Cardiac septum (tissue), 1 donor: ENCODE measurements at places on chromosomes 6 and 20.

DNA sequence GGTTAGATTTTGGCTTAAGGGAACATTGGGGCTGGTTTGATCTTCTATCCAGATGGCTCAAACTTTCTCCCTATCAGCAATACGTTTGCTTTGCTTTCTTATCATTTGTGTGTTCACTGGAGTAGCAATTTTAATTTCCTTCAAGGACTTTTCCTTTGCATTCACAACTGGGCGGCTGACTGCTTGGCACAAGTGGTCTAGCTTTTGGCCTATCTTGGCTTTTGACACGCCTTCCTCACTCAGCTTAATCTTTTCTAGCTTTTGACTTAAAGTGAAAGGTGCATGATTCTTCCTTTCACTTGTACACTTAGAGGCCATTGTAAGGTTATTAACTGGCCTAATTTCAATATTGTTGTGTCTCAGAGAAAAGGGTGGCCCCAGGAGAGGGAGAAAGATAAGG lies 254.9 kb downstream of the PLCB1 start:
- DNase-seq = no peak

DNA sequence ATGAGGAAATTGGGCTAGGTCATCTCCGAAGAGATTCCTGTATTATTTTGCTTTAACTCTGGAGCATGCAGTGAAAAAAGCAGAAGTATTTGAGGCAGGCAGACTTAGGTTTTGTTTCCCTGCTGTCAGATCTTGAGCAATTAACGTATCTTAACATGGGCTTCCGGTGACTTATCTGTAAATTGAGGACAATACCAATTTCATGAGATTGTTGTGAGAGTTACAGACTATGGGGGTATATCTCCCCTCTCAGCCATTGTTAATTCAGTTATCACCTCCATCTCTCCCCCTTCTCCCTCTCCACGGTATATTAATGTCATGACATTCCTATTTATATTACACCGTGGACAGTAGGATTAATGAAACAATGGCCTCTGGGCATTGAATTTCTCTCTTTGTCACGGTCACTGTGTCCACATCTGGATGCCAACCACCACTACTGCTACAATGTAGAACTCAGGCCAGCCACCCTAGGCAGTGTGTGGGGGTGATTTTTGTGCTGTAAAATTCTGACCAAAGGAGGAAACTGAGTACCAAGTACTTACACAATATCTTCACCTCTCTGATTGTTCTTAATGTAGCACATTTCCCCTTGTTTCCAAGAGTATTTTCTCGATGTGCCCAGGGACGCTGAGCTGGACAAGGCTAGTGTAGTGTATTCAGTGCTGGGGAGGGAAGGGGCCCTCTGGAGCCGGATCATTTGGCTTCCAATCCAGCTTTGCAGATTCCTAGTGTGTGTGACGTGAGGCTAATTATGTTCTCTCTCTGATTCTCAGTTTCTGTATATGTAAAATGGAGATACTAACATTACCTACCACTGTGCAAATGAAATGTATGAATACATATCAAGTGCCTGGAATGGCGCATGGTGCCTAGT lies 77.2 kb downstream of the GCNT2 start:
- no peak for DNase-seq

- DNase-seq = peak; percentile 81
Observed at GRCh38 chr20:19692685-19693119, 65.4 kb upstream of the RIN2 start.

DNA sequence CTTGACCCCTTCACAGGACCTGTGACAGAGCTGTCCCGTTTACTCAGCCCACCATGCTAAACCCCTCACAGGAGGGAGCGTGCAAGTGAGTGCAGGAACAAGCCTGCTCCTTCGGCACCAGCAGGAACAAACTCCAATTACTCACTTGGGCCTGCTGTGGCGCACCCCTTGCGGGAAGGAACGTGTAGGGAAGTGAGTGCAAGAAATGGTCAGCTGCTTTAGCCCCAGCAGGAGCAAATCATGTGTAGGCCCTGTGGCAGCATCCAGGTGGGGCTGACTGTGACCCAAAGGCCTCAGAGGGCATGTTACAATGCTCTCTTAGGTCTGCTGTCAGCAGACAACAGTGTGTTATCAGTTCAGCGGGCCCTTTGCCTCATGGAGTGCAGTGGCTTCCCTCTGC lies 574.4 kb downstream of the PRKN start:
- DNase-seq = no peak

- no peak for DNase-seq
Observed at GRCh38 chr6:65004283-65004682, 702.7 kb downstream of the EYS start.

DNA sequence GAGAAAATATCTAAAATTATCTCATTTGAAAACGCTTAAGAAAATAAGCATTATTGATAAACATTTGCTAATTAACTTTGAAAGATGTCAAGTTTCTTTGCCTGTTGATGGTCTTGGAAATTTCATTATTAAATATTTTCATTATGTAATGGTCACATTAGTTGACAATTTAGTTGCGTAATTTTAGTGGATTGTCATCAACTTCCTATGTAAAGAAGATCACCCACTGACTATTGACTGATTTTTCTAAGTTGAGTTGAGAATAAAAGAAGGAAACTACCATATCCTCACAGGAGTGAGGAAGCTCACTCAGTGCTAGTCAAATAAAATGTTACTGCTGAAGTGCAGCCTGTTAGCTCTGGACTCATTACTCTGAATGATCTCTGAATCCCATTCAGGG lies 79.9 kb upstream of the LY86 start:
- DNase-seq = no peak

DNA sequence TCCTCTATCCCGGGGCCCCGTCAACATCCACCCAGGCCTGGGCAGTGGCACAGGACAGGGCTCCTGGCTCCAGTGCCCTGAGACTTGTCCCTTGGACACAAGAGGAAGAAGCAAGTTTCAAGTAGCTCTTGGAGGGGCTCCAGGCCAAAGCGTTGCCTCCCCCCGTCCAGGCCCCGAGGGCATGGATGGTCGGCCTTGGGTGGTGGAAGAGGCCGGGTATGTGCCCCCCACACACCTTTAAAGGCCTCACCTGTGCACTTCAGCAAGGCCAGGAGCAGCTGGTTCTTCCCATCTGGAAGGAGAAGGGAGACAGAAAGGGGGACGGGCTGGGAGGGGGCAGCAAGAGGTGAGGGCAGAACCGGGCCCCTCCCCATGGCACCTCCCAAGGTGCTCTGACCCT lies 190.3 kb downstream of the PREX1 start:
- no peak for DNase-seq

DNA sequence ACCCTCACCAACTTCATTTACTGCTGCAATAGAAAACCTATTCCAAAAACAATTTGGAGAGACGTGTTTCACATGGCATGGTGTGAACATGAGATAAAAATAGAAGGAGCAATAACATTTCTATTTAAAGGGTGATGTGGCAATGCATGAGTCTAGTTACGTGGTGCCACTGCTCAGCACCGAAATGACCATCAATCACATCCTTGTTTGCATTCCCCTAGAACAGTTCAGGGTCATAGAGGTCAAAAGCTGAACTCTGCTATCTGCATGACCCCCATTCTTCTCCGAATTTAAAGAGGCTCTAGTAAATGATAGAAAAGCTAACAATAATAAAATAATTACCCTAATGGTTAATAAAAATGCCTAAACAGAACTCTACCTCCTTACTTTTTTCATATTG lies 29.5 kb downstream of the ROS1 start:
- DNase-seq = no peak

- DNase-seq = no peak
Observed at GRCh38 chr20:58048096-58048702, 180.3 kb downstream of the ANKRD60 start.

GRCh38 chr6:104705095-104705707 lies 154.5 kb downstream of the HACE1 start:
- DNase-seq = peak; percentile 78

- no peak for DNase-seq
Observed at GRCh38 chr6:45376310-45377042, 1.3 kb downstream of the SUPT3H start.

DNA sequence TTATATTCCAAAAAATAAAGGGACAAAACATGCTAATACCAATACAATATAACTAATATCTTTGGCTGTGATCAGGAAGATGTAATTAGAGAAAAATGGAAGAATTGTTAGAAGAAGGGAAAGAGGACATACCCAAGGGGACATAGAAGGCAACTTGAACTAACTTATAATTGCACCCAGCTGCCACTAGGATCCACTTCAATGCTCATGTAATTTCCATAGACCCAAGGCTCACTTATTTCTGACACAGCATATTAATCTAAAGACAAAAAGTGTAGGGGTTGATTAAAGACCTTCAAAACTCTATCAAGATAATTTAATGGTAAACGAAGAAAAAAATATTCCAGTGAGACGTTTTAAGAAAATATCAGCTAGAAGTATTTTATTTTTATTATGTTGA lies 396.0 kb upstream of the ADGRB3 start:
- DNase-seq = no peak

DNA sequence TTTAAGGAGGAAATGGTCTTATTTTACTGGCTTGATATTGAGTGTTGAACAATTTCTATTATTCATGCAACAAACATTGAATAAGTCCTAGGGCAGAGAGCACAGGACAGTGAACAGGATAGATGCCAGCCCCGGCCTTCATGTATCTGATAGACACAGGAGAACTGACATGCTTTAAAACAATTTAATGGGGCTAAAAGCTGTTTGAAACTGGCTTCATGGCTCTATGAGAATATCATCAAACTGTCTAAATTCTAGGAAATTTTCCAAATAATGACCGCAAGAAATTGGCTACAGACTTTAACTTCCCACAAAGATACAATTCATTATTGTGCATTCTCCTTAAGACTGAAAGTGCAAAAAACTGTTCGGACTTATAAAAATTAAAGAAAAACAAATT lies 69.0 kb downstream of the ID4 start:
- DNase-seq = no peak

DNA sequence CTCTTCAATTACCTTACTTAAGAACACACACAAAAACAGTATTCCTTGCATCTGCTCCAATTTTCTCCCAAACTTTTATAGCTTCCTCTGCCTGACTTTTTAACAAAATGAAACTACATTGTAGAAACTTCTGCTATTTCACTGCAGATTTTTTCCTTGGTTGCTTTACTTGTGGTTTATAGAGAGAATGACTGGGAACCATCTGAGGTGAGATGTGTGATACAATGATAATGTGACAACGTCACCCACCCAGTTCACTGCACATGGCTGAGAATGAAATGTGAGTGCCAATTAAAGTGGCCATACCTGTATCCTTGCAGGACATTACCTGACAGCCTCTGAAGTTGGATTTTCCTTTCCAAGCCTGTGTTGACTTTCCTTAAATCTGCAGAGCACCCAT lies 258.4 kb downstream of the CD83 start:
- no peak for DNase-seq

GRCh38 chr20:58112017-58112781 lies 116.3 kb downstream of the ANKRD60 start:
- no peak for DNase-seq

GRCh38 chr6:52356017-52356416 lies 5.9 kb upstream of the PAQR8 start:
- DNase-seq = no peak
